ENCODE measurements at places on chromosomes 12 and 14. TPM values are rescaled to one million over a fixed set of nuclear protein-coding genes. Genes with fewer than 3 reads are reported as not detected.

Gene USP44
- 0.85 TPM for total RNA-seq

Gene PZP
- 1.5 TPM for total RNA-seq

Gene PIP4P1
- 14.7 TPM for total RNA-seq

Gene MYO1H
- total RNA-seq = not detected

Gene DIO2
- 2.7 TPM for total RNA-seq

Gene MANSC4
- total RNA-seq = not detected

Gene KRT72
- not detected for total RNA-seq

Gene TRAFD1
- 22.7 TPM for total RNA-seq

Gene C12orf54
- total RNA-seq = not detected

Gene TIMELESS
- 13.3 TPM for total RNA-seq

Gene HPD
- total RNA-seq = not detected

Gene CARMIL3
- total RNA-seq = not detected

Gene NUBPL
- 5.4 TPM for total RNA-seq

Gene STYK1
- 19.5 TPM for total RNA-seq

Gene TMEM52B
- total RNA-seq = not detected

Gene KLC1
- total RNA-seq = 180 TPM

Gene CERS5
- 36.0 TPM for total RNA-seq
